ENCODE measurements at places on chromosomes 1 and 21.

DNA sequence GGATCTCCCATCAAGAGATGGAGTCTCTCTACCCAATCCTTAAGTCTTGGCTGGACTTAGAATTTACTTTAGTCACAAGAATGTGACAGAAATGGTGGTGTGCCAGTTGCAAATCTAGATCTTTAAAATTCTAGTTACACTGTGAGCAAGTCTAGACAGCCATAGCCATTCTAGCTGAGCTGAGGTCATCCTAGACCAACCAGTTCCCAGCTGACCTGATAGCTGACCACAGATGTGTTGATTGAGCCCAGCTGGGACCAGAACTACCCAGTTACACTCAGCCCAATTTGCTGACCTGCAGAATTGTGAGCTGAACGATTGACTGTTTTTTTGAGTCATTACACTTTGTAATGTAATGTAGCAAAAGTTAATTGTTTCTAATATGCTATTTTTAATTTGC, 251.8 kb downstream of the ADGRL2 start:
- no peaks in the 10 kb centered on the region for H3K36me3 ChIP-seq
- H3K27ac ChIP-seq: no peak overlapping the region
- no peaks in the 10 kb centered on the region for H3K27me3 ChIP-seq
- no peak overlapping the region for H3K4me3 ChIP-seq
- no peak for DNase-seq

GRCh38 chr1:220901881-220902280, 22.6 kb downstream of the HLX start:
- DNase-seq: no peak
- peaks cover 62% of the 10 kb centered on the region for H3K27me3 ChIP-seq
- no peaks in the 10 kb centered on the region for H3K36me3 ChIP-seq
- H3K4me3 ChIP-seq: no peak overlapping the region

DNA sequence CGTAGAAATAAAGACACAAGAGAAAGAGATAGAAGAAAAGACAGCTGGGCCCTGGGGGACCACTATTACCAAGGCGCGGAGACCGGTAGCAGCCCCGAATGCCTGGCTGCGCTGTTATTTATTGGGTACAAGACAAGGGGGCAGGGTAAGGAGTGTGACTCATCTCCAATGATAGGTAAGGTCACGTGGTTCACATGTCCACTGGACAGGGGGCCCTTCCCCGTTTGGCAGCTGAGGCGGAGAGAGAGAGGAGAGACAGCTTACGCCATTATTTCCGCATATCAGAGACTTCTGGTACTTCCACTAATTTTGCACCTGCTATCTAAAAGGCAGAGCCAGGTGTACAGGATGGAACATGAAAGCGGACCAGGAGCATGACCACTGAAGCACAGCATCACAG, 4.1 kb upstream of the TPRG1L start:
- no peak overlapping the region for H3K4me3 ChIP-seq
- H3K27me3 ChIP-seq: no peaks in the 10 kb centered on the region
- H3K4me1 ChIP-seq: peaks cover 6% of the 10 kb centered on the region
- H3K36me3 ChIP-seq: no peaks in the 10 kb centered on the region

DNA sequence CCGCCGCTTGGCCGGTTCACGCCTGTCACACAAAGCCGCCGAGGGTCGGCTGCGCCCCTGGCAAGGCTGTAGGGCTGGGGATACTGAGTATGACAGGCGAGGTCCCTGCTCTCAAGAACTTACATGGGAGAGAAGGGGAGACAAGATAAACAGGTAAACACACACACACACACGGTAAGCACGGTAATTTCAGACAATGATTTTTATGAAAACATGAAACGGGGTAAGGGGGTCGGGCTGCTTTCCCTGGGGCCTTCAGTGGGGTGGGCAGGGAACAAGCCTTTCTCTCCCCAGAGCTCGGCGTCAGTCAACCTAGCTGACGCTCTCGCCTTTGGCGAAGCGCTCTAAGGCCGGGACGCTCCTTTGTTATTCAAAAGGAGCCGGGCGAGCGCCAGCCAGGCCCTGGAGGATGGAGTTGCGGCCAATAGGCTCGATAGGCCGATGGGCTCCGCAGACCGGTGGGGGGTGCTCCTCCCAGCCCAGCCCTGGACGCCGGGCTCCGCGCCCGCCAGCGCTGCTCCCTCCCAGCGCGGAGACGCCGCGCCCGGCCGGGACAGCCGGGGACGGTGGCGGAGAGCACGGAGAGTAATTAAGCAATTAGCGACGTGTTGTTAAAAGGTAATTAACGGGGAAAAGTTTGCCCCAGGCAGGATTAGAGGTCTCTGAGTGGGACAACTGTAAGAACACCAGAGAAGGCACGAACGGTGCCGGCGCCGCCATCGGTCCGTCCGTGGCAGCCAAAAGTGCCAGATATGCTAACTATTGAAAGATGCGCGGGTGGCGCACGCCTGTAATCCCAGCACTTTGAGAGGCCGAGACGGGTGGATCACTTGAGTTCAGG, 950 bp upstream of the INKA2 start:
- peaks cover 23% of the 10 kb centered on the region for H3K4me1 ChIP-seq
- peak; percentile 87 for DNase-seq
- peak overlapping the region; percentile 53 for H3K4me3 ChIP-seq
- no peaks in the 10 kb centered on the region for H3K36me3 ChIP-seq
- H3K27ac ChIP-seq: peak overlapping the region; percentile 79

GRCh38 chr1:110307239-110307974, 31.8 kb upstream of the RBM15 start:
- peaks cover 7% of the 10 kb centered on the region for H3K4me1 ChIP-seq
- H3K27me3 ChIP-seq: peaks cover 3% of the 10 kb centered on the region
- no peak overlapping the region for H3K4me3 ChIP-seq

GRCh38 chr1:60141743-60142142, 68.2 kb upstream of the C1orf87 start:
- no peak overlapping the region for H3K4me3 ChIP-seq
- no peaks in the 10 kb centered on the region for H3K4me1 ChIP-seq
- no peak overlapping the region for H3K27ac ChIP-seq

DNA sequence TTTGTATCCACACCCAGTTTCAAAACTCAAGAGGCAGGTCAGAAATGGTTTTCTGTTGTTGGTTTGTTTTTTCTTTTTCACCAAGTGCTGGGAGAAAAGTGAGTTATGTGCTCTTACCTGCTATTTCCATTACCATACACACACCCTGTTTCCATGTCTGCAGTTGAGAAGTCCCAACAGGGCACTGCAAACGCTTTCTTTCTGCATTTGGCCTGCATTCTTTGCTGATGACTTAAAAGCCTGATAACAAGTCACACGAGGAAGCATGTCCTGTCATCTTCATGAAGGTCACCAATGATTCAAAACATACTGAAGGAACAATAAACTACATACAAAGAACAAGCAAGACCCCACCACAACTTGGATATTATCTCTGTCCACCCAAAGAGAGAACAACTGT, 24.8 kb upstream of the KCNE1 start:
- peak; percentile 48 for DNase-seq
- peaks cover 22% of the 10 kb centered on the region for H3K4me1 ChIP-seq
- H3K4me3 ChIP-seq: no peak overlapping the region
- H3K27ac ChIP-seq: peak overlapping the region; percentile 83
- H3K27me3 ChIP-seq: no peaks in the 10 kb centered on the region

DNA sequence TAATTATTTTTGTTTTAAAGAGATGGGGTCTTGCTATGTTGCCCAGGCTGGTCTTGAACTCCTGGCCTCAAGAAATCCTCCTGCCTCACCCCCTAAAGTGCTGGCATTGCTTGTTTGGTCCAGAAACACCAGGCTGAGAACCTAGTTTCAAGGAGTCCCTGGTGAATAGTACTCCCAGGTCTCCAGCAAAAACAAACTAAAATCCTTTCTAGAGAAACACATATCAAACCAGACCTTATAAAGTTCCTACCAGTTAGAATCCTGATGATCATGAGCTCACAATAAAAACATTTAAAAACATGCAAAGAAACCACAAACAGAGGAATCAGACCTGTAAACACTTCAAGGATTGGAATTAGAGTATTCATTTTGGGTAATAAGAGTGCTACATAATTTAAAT, 34.4 kb upstream of the PADI1 start:
- H3K36me3 ChIP-seq: no peaks in the 10 kb centered on the region
- DNase-seq: no peak
- no peak overlapping the region for H3K4me3 ChIP-seq
- no peaks in the 10 kb centered on the region for H3K4me1 ChIP-seq
- H3K27me3 ChIP-seq: no peaks in the 10 kb centered on the region

- H3K4me3 ChIP-seq: no peak overlapping the region
- DNase-seq: no peak
- H3K27me3 ChIP-seq: no peaks in the 10 kb centered on the region
- peaks cover 9% of the 10 kb centered on the region for H3K4me1 ChIP-seq
- no peak overlapping the region for H3K27ac ChIP-seq
These were observed 39.5 kb upstream of the TNFRSF1B start for GRCh38 chr1:12127206-12127810.

DNA sequence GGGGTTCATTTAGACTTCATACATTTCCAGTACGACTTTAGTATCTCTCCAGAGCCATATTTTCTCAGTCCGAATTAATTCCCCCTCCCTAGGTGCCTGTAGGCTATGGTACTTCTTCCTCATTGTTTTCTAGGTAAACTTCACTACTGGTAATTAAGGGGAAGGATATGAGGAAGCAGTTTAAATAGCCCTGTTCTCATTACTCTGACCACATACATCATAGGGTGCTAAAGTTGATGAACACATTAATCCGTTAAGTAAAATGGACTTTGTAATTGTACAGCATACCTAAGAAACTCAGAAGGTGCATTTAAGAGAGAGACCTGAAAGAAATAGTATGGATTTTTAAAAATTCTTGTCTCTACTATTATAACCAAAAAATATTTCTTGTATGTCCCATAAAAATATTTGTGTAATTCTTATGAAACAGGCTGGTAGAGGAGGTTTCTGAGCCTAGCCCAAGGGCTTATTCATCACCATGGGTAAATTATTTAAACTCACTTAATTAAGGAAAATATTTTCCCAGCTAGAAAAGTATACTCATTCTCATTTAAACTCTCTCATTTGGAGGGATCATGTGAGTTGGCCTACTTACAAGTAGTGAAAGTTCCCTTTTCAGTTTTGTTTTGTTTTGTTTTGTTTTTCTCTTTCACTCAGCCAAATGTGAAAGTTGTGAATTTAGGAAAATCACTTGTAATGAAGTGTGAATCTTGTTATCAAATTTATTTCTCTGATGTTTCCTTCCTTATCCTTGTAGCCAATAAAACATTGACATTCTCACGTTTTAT, 2.0 kb downstream of the PRMT6 start:
- H3K27me3 ChIP-seq: no peaks in the 10 kb centered on the region
- no peak overlapping the region for H3K27ac ChIP-seq
- no peak overlapping the region for H3K4me3 ChIP-seq

DNA sequence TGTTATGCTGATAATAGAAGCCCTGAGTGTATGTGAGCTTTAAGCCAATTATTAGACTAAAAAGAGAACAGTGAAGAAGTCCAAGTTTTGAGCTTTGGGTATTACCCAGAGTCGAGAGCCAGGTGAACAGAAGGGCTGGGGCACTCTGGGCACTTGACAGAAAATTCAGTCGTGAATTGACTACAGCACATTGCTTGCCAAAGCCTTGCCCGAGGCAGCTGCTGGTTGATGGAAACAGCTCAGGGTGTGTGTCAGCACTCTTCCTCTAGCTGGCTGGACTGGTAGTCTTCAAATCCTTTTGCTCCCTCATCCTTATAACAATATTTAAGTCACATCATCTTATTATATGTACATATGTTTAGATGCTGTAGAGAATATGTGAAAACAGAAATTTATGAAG, 21.3 kb downstream of the PDE4B start:
- no peaks in the 10 kb centered on the region for H3K27me3 ChIP-seq
- H3K4me1 ChIP-seq: peaks cover 6% of the 10 kb centered on the region
- DNase-seq: no peak
- no peak overlapping the region for H3K4me3 ChIP-seq
- no peaks in the 10 kb centered on the region for H3K36me3 ChIP-seq

DNA sequence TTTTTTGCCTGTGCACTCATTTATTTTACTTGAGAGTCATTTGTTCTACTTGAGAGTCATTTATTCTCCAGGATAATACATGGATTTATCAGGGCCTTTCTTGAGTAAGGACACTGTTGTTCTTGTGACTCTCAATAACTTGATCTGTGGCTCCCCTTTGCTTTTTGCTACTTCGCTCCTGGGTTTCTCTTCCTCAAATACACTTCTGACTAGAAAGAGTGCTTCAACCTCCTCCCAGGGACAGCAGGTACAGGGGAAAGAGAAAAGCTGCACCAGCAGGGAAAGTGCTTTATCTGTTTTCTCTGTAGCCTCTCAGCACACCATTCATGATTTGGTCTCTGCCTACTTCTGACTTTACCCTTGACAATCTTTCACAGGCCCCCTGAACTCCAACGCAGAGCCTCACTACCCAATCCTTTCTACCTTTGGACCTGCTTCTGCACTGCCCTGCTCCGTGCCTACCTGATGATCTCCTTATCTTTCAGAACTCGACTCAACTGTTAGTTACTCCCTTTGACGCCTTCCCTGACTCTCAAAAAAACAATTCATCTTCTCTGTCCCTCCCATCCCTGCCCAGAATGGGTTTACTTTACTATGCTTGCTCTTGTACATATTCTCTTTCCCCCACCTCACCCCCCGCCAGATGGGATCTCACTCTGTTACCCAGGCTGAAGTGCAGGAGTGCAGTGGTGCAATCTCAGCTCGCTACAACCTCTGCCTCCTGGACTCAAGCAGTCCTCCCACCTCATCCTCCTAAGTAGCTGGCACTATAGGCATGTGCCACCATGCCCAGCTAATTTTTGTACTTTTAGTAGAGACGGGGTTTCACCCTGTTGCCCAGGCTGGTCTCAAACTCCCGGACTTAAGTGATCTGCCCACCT, 15.6 kb upstream of the PIGM start:
- no peak overlapping the region for H3K27ac ChIP-seq
- no peak for DNase-seq
- peaks cover 3% of the 10 kb centered on the region for H3K4me1 ChIP-seq
- H3K4me3 ChIP-seq: no peak overlapping the region

GRCh38 chr1:93483200-93483599, 35.3 kb downstream of the FNBP1L start:
- peaks cover 34% of the 10 kb centered on the region for H3K27me3 ChIP-seq
- DNase-seq: peak; percentile 24
- no peaks in the 10 kb centered on the region for H3K36me3 ChIP-seq
- no peaks in the 10 kb centered on the region for H3K4me1 ChIP-seq

GRCh38 chr1:222263791-222264190, 284.1 kb downstream of the HHIPL2 start:
- H3K27ac ChIP-seq: no peak overlapping the region
- no peaks in the 10 kb centered on the region for H3K27me3 ChIP-seq
- no peak for DNase-seq
- no peak overlapping the region for H3K4me3 ChIP-seq
- H3K36me3 ChIP-seq: no peaks in the 10 kb centered on the region

DNA sequence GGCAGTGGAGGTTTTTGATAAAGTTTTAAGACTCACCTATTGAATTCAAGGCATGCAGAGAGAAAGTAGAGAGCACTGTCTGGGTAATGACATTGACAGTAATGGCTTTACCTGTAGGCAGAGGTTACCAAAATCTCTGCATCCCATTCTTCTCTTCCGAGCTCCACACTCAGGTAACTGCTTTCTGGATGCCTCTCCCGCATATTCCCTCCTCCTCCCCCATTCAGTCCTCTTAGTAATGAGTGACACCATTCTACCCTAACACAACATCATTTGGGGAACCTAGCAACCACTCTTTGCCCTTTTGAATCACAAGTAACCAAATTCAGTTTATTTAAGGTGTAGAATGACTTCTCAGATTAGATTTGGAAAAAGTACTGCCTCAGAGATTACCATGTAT, 56.5 kb downstream of the DYRK1A start:
- no peak overlapping the region for H3K4me3 ChIP-seq
- DNase-seq: no peak
- peaks cover 4% of the 10 kb centered on the region for H3K36me3 ChIP-seq
- no peak overlapping the region for H3K27ac ChIP-seq
- no peaks in the 10 kb centered on the region for H3K27me3 ChIP-seq
